ENCODE measurements at places on chromosomes 7 and 10.

DNA sequence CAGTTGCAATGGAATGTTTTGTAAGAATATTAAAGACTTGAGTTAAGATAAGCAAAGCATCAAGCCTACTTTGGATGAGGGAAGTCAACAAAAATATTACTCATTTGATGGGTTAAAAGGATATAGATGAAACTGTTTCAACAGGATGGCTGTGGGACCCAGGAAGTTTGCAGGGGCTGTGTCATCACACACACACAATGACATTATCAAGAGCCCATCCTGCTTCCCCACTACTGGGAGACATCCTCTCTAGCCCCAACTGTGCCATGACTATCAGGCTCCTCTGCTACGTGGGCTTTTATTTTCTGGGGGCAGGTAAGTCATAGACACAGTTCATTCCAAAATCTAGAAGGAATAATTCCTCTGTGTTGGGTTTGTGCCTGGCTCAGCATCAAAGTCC is 78.8 kb upstream of the PRSS1 start:
- no peak for DNase-seq

DNA sequence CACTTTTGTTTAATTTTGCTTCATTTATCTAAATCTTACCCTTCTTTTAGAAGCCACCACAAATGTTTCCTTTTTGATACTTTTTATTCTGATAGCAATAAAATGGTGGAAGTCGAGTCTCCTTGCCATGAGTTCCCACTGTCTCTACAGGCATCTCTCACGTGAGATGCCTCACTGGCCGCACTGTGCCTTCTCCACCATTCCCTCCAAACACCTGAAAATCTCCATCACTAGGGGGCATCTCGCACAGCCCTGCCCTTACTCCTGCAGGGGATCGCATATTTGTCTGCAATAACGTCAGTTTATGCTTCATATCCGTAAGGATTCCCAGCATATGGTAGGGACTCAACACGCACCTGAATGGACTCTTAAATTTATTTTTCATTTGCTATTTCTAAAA is 56.3 kb upstream of the NCAPG2 start:
- no peak for DNase-seq

GRCh38 chr10:42477170-42477569 is 161.2 kb downstream of the ZNF33B start:
- DNase-seq, result no peak

DNA sequence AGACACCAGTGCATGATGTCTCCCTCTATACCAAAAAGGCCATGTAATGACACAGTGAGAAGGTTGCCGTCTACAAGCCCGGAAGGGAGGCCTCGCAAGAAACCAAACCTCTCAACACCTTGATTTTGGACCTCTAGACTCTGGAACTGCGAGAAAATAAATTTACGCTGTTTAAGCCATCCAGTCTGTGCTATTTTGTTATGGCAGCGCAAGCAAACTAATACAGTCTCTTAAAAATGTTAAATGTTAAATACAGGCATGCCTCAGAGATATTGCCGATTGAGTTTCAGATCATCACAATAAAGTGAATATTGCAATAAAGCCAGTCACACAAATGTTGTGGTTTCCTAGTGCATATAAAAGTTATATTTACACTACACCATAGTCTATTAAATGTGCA is 5.0 kb upstream of the MINDY3 start:
- no peak for DNase-seq

DNA sequence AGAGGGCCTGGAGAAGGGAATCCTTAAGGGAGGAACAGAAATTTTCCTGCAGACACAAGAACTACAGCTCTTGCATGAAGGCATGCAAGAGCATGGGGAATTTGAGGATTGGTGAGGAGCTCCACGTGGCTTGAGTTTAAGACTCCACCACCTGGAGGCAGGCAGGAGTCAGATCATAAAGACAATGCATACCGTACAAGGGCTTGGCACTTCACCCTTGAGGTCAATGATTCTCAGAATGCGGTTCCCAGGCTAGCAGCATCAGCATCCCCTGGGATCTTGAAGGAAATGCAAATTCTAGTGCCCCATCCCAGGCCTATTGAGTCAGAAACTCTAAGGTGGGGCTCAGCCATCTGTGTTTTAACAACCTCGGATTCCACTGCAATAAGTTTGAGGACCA is 143.8 kb downstream of the C7orf25 start:
- DNase-seq, result no peak

DNA sequence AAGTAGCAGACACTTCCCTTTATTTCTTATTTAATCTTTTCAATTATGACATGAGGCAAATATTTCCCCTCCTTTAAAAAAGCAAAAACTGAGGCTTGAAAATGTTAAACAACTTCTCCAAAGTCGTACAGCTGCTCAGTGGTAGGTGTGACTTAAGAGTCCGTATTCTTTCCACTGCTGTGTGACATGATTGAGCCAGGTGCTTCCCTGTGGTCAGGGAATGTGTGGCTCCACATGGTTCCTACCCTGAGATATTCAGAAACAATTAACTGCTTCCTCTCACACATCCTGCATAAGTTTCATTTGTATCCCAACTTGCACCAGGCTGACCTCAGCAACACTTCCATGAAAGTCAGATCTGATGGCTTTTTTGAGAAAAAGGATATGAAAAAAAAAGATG is 13.6 kb downstream of the OPALIN start:
- DNase-seq, result no peak

DNA sequence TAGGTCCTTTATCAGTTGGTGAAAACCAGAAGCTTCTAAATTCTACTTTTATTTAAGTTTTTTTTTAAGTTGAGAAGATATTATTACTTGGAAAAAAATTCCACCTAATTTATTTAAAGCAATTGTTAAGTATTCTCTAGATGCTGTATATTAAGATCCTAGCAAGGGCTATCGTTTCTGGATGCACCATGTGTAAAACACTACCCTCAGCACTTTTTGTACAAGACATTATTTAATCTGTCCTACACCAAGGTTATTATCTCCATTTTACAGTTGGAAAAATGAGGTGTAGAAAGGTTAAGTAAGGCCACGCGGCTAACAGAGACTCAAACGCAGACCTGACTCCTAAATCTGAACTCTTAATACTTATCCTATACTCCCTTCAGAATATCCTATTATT is 19.8 kb downstream of the RAB11FIP2 start:
- DNase-seq, result no peak

GRCh38 chr7:20561908-20562307 is 53.6 kb upstream of the ABCB5 start:
- DNase-seq, result no peak

DNA sequence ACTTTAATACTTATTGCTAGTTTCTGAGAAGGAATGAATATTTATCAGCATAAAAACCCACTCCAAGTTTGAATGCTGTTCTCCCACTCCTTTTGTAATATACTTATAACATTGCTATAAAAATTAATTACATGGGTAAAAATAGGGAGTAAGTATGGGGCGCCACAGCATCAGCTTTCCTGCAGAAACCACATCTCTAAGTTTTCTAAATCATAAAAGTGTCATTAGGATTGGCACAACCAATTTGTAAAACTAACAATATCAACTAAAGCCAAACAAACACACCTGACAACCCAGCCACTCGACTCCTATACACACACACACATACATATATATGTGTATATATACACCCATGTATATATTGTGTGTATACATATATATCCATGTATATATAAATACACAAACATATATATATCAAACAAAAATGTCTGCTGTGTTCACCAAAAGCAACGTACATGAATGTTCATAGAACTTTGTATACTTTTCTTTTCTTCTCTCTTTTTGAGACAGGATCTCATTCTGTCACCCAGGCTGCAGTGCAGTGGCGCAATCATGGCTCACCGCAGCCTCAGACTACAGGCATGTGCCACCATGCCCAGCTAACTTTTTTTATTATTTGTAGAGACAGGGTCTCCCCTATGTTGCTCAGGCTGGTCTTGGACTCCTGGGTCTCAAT is 14.8 kb upstream of the LRRC17 start:
- DNase-seq, result no peak

DNA sequence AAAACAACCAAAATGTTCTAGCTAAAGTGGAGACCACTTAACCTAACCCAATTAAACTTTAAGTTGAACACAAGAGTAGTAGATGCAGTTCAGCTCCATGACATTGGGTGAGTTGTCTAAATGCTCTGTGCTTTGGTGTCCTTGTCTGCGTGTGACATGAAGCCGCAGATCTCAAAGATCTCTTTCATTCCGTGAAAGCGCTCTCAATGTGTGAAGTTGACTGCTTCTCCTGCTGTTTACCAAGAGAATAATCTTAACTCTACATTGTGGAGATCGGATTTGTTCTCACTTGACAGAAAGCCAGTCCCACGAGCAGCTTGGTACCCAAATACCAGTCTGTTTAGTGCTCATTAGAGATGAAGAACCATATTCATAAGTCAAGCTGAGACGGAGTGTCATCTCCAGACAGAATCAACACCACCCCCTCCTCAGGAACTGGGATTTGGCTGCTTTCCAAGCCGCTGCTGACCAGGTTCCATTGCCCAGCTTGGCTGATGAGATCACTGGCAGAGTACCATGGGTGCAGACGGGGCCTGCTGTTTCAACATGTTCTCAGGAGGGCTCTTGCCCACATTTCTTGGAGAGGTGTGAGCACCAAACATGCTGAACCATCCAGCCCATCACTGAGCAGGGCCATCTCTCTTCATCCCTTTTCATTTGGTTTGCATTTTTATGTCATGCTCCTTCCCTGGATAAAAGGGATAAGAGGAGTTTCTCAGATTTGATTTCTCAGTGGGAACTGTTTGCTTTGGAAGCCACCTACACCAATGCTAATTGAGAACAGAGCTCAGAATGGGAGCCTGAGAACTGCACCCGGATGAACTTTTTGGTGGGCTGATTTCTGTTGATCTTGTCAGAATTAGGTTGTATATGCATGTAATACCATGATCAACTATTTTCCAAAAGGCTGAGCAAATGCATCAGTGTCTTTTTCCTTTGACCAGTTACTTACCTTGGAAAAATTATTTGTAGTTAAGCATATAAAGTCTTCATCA is 95.8 kb upstream of the AGBL3 start:
- DNase-seq, result no peak
